Spinal cord (tissue), 10 donors: ENCODE measurements at places on chromosomes 16 and 17.

DNA sequence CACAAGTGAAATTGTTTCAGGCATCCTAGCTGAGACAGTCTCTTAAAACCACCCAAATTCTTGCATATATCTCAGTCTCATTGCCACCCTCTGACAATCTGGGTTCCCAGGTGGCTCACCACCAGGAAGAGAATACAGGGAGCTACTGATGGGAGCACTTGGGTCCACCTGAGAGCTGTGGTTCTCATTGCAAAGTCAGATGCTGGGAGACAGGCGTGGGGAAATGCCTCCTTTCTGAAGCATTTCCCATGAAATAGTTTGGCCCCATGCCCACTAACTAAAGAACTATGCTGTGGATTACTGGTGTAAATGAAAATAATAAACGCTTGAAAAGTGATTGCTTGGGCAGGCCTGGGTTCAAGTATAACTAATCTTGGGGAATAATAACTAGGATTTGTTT lies 70.3 kb downstream of the CMC2 start:
- peaks cover 21% of the 10 kb centered on the region for H3K4me1 ChIP-seq
- H3K27ac ChIP-seq, result no peak overlapping the region
- no peak for DNase-seq

GRCh38 chr16:58508671-58509251 lies 6.6 kb upstream of the SETD6 start:
- no peak for DNase-seq
- H3K27ac ChIP-seq, result no peak overlapping the region
- no peak overlapping the region for H3K4me3 ChIP-seq
- H3K36me3 ChIP-seq, result peaks cover 79% of the 10 kb centered on the region
- peaks cover 18% of the 10 kb centered on the region for H3K4me1 ChIP-seq
- H3K27me3 ChIP-seq, result no peaks in the 10 kb centered on the region

GRCh38 chr17:2926019-2926650 lies 129.9 kb downstream of the RAP1GAP2 start:
- DNase-seq, result no peak
- no peaks in the 10 kb centered on the region for H3K36me3 ChIP-seq
- H3K27ac ChIP-seq, result no peak overlapping the region
- H3K4me1 ChIP-seq, result peaks cover 2% of the 10 kb centered on the region

DNA sequence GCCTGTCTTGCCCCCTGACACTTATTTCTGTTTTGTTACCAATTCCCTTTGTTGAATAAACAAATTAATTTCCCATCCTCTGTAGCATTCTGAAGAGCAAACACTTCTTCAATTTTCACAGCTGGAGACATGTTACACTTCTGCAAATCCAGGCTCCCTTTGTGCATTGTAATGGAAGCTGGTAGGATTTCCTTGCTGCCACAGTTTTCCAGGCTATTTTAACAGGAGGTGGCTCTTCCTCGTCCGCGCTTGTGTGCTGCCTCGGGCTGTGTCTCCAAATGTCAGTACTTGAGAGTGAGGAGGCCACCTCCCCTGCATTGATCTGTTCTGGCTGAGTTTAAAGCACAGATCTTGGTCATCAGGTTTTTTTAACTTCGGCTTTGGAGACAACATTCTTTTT lies 40.0 kb downstream of the SOST start:
- H3K27me3 ChIP-seq, result peaks cover 5% of the 10 kb centered on the region
- no peak overlapping the region for H3K27ac ChIP-seq
- H3K4me3 ChIP-seq, result no peak overlapping the region

- peaks cover 98% of the 10 kb centered on the region for H3K4me1 ChIP-seq
- H3K27me3 ChIP-seq, result no peaks in the 10 kb centered on the region
- no peak overlapping the region for H3K4me3 ChIP-seq
- peak overlapping the region; percentile 16 for H3K27ac ChIP-seq
- no peak for DNase-seq
- H3K36me3 ChIP-seq, result peaks cover 7% of the 10 kb centered on the region
Measured at GRCh38 chr17:40313668-40314583, 4.9 kb downstream of the RARA start.

DNA sequence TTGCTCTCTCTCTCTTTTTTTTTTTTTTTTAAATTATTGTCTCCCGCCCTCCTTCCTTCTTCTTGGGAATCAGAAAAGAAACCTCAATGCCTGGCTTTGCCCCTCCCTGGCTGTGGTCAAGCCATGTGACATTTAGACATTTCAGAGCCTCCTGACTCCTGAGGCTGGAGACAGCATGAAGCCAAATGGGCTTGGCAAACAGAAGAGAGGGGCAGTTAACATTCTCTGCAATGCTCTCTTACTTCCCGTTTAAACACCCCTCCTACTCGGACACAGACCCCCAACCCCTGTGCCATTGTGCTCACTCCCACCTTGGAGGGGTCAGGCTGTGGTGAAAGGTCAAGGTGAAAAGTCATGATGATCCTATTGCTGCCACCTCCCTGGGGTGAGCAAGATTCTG lies 14.7 kb upstream of the MEOX1 start:
- no peaks in the 10 kb centered on the region for H3K36me3 ChIP-seq
- H3K27me3 ChIP-seq, result no peaks in the 10 kb centered on the region
- DNase-seq, result no peak
- H3K4me3 ChIP-seq, result no peak overlapping the region

DNA sequence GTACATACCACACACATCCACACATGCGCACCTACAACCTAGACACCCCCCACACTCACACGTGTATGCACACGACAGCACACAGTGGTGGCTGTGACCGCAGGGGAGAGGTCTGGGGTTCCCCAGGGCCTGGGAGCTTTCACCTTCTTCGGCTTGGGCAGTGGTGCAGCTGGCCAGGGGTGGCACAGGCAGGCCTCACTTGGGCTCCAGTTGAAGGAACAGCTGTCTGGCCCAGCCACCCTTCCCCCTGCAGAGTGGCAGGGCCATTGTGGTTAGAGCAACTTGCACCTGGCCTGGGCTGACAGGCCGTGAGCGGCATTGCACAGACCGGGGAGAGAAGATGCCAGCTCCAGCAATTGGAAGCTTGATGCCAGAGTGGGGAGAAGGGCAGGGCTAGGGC lies 114.5 kb upstream of the GSE1 start:
- H3K27me3 ChIP-seq, result no peaks in the 10 kb centered on the region
- H3K36me3 ChIP-seq, result peaks cover 3% of the 10 kb centered on the region
- H3K4me3 ChIP-seq, result no peak overlapping the region

- DNase-seq, result no peak
- peaks cover 3% of the 10 kb centered on the region for H3K36me3 ChIP-seq
- no peak overlapping the region for H3K27ac ChIP-seq
Measured at GRCh38 chr17:45016823-45017222, 34.6 kb downstream of the DCAKD start.

DNA sequence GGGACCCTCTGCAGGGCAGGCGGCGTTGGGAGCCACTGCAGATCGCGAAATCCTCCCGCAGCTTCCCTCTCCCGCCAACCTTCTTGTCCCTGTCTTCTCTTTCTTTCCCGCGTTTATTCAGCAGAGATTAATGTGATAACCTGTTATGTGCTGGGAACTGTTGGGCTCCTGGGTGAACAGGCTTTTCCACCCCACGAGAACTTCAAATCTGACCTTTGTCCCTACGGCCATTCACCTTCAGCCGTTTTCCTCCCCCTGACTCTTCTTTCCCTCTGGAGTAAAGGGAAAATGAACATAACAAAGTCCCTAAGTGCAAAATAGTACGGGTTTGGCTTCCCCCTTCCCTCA lies 15.2 kb upstream of the KPNA2 start:
- H3K27ac ChIP-seq, result peak overlapping the region; percentile 89
- no peak for DNase-seq
- H3K36me3 ChIP-seq, result no peaks in the 10 kb centered on the region
- H3K4me3 ChIP-seq, result peak overlapping the region; percentile 83
- H3K4me1 ChIP-seq, result peaks cover 9% of the 10 kb centered on the region

DNA sequence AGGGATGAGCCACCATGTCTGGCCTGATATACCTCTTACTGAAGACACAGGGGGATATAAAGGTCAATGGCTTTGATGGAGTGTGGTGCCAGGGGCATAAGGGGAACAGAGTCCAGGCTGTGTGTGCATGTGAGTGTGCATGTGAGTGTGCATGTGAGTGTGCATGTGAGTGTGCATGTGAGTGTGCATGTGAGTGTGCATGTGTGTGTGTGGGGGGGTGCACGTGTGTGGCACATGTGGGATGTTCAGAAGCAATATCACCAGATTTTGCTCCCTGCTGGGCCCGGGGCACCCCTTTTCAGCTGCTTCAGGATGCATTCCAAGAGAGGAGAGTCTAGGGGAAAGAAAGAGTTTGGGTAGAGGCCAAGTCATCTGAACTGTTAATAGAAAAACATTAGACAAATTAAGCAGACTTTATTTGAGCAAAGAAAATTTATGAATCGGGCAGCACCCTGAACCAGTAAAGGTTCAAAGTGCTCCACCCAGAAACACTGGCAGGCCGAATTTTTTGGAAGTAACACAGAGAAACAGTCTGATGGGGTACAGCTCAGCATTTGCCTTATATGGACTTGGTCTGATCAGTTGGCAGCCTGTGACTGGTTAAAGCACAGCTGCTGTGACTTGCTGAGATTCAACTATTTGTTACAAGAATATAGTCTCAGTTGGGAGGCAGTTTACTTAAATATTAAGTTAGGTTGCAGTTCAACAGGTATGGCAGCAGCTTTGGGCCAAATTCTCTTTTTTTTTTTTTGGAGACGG lies 9.7 kb downstream of the CHST5 start:
- DNase-seq, result no peak
- H3K4me1 ChIP-seq, result no peaks in the 10 kb centered on the region
- peaks cover 29% of the 10 kb centered on the region for H3K36me3 ChIP-seq
- no peak overlapping the region for H3K27ac ChIP-seq
- H3K27me3 ChIP-seq, result no peaks in the 10 kb centered on the region
- no peak overlapping the region for H3K4me3 ChIP-seq

DNA sequence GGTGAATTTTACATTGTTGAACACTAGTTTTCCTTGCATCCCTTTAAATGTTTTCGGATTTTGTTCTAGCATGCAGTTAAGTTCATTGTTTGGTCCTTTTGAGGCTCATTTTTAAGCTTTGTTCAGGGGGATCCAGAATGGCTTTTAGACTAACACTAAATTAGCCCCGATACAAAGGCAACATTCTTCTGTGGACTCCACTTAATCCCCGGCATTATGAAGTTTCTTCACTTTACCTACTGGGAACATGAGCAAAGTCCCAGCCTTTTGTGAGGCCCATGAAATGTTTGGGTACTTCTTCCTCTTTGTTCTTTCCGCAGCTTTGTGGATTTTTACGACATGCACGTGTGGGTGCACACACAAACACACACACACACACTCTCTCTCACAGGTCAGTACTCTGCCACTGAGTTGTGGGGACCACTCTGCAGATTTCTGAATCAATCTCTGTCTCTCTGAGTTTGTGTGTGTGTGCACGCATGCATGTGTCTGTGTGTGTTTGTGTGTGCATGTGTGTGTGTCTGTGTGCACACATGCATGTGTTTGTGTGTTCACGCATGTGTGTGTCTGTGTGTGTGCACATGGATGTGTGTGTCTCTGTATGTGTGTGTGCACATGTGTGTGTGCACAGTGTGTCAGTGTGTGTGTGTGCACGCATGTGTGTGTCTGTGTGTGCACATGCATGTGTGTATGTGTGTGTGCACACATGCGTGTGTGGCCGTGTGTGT lies 240.4 kb upstream of the TNRC6C start:
- H3K27me3 ChIP-seq, result no peaks in the 10 kb centered on the region
- no peak overlapping the region for H3K4me3 ChIP-seq
- no peak overlapping the region for H3K27ac ChIP-seq
- H3K4me1 ChIP-seq, result peaks cover 4% of the 10 kb centered on the region
- DNase-seq, result no peak
- H3K36me3 ChIP-seq, result no peaks in the 10 kb centered on the region

DNA sequence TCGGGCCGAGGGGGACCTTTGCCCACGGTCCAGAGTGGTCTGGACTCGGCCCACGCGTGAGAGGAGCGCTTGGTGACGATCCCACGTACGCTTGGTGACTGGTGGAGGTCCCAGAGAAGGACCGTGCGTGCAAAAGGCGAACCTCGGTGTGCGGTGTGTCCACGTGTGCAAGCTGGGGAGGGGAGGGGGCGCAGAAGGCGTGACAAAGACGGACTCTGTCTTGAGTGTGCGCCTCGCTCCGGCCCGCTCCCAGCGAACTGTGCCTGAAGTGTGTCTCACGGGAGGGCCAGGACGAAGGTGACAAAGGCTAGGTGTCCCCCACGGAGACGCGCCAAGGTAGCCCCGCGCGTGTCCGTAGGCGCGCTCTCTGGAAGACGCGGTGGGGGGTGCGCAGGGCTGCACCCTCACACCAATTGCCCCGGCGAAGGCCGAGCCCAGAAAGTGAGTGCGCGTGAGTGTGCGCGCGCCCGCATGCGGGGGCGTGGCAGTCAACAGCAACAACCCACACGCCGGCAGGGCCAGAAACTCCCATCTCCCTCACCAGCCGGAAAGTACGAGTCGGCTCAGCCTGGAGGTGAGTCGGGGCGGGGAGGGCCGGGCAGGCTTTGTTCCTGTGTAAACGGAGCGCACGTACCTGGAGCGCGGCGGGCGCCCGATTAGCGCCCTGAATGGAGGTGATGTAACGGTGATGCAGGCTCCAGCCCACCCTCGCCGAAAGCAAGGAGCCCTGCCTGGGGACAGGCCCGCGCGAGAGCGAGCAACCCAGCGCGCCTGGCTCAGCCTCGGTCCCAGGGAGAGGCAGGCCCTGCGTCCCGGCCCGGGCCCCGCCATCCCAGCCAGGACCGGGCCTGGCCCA lies at the start of gene GPRC5C:
GPRC5C (plus strand) TSS at position 521 of the 856 bp plus-strand sequence. CDS start 7,689 bp downstream, outside the sequence.
- peak within 1 kb of the TSS; percentile 63 for H3K4me3 ChIP-seq
- peak within 1 kb of the TSS; percentile 67 for H3K27ac ChIP-seq
- H3K27me3 ChIP-seq, result peaks cover 43% of the 10 kb centered on the region
- H3K4me1 ChIP-seq, result peaks cover 48% of the 10 kb centered on the region

- no peak overlapping the region for H3K27ac ChIP-seq
- no peak overlapping the region for H3K4me3 ChIP-seq
- no peaks in the 10 kb centered on the region for H3K27me3 ChIP-seq
- no peaks in the 10 kb centered on the region for H3K36me3 ChIP-seq
- DNase-seq, result no peak
- no peaks in the 10 kb centered on the region for H3K4me1 ChIP-seq
Measured at GRCh38 chr17:68662479-68662878, 61.3 kb upstream of the FAM20A start.

GRCh38 chr16:57711-58110 lies 4.1 kb downstream of the SNRNP25 start:
- H3K27ac ChIP-seq, result no peak overlapping the region
- H3K4me3 ChIP-seq, result no peak overlapping the region
- H3K4me1 ChIP-seq, result peaks cover 15% of the 10 kb centered on the region
- H3K36me3 ChIP-seq, result peaks cover 72% of the 10 kb centered on the region
- no peak for DNase-seq

- H3K4me1 ChIP-seq, result peaks cover 22% of the 10 kb centered on the region
- H3K27ac ChIP-seq, result no peak overlapping the region
- peaks cover 68% of the 10 kb centered on the region for H3K36me3 ChIP-seq
- no peak overlapping the region for H3K4me3 ChIP-seq
Measured at GRCh38 chr17:2689411-2690164, 22.0 kb downstream of the CLUH start.

GRCh38 chr16:15757630-15758251 lies 99.1 kb downstream of the MYH11 start:
- H3K4me3 ChIP-seq, result no peak overlapping the region
- H3K27ac ChIP-seq, result no peak overlapping the region
